ENCODE measurements at places on chromosomes 12 and 14. TPM values are rescaled to one million over a fixed set of nuclear protein-coding genes. Genes with fewer than 3 reads are reported as not detected.

ABCC9 gene
- 0.15 TPM for total RNA-seq

ENDOU gene
- not detected for total RNA-seq

KRT78 gene
- total RNA-seq, result not detected

RNF31 gene
- 47.7 TPM for total RNA-seq

SLC6A15 gene
- total RNA-seq, result 0.65 TPM

IL22 gene
- not detected for total RNA-seq

CLECL1 gene
- not detected for total RNA-seq

NGB gene
- total RNA-seq, result not detected

MAP1LC3B2 gene
- 0.32 TPM for total RNA-seq

LHX5 gene
- not detected for total RNA-seq

AGAP2 gene
- 0.15 TPM for total RNA-seq

PLEKHD1 gene
- total RNA-seq, result under 0.01 TPM

MUCL1 gene
- not detected for total RNA-seq

NEUROD4 gene
- not detected for total RNA-seq

NXPH4 gene
- total RNA-seq, result not detected

LUM gene
- total RNA-seq, result 2.3 TPM

IQSEC3 gene
- under 0.01 TPM for total RNA-seq
